ENCODE measurements at places on chromosomes 13 and 19. TPM values are rescaled to one million over a fixed set of nuclear protein-coding genes. Genes with fewer than 3 reads are reported as not detected.

- no peak for DNase-seq
Observed at GRCh38 chr13:111398196-111398595, 77.8 kb downstream of the TEX29 start.

CYP2A6 gene
- total RNA-seq: 2,152 TPM

DNA sequence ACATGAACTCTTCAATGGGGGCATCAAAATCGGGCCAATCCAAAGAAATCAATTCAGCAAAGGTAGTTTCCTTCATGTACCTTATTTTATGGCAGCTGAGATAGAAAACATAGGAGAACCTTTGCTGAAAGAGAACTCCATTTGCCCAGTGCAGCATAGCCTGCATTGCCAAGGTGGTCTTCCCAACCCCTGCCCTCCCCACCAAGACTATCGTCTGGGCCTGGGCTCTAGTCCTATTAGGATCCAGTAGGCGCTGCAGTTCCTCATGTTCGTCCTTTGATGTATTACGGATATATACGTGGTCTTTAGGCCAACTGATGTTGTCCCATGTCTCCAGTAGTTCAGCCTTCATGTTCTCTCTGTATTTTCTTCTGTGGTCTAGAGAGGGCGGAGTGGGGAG, 19.2 kb downstream of the NLRP13 start:
- DNase-seq: no peak

DNA sequence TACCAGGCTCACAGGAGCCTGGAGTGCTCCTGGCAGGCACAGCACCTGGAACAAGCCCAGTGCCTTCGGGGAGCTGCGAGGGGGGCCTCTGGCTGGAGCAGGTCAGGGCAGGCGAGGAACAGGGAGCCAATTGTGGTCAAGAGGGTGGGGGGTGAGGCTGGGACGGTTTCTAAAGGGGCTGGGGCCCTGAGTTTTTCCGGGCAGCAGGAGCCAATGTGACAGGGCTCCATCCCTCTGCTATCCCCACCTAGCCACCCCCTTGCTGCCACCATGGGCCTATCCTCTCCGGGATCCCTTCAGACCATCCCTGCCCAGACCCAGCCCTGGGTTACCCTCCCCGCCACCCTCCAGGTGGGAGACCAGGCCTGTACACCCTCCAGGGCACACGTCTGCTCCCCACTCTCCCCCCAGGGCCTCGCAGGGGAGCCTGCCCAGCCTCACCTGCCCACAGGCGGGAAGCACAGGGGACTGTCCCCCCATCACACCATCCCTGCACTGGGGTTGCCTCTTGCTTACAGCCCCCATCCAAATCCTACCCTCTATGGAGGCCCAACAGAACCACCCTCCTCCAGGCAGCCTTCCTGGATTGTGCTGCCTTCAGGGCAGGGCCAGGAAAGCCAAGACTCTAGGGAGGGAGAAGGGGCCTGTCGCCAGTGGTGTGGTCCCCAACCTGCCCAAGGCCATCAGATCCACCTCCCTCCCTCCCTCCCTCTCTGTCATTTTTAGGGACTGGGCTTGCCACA, 121.0 kb downstream of the URI1 start:
- DNase-seq: no peak

GRCh38 chr13:85093808-85094207, 705.4 kb downstream of the SLITRK6 start:
- DNase-seq: no peak

GRCh38 chr19:42374826-42375376, 15.2 kb downstream of the CNFN start:
- DNase-seq: no peak

LRP3 gene
- 45.7 TPM for total RNA-seq

GRCh38 chr19:16247353-16248182, 49.9 kb downstream of the AP1M1 start:
- peak; percentile 83 for DNase-seq

TMPRSS9 gene
- total RNA-seq: 7.5 TPM

GRCh38 chr13:66461021-66461420, 769.1 kb downstream of the PCDH9 start:
- DNase-seq: no peak

FFAR1 gene
- total RNA-seq: not detected

DNA sequence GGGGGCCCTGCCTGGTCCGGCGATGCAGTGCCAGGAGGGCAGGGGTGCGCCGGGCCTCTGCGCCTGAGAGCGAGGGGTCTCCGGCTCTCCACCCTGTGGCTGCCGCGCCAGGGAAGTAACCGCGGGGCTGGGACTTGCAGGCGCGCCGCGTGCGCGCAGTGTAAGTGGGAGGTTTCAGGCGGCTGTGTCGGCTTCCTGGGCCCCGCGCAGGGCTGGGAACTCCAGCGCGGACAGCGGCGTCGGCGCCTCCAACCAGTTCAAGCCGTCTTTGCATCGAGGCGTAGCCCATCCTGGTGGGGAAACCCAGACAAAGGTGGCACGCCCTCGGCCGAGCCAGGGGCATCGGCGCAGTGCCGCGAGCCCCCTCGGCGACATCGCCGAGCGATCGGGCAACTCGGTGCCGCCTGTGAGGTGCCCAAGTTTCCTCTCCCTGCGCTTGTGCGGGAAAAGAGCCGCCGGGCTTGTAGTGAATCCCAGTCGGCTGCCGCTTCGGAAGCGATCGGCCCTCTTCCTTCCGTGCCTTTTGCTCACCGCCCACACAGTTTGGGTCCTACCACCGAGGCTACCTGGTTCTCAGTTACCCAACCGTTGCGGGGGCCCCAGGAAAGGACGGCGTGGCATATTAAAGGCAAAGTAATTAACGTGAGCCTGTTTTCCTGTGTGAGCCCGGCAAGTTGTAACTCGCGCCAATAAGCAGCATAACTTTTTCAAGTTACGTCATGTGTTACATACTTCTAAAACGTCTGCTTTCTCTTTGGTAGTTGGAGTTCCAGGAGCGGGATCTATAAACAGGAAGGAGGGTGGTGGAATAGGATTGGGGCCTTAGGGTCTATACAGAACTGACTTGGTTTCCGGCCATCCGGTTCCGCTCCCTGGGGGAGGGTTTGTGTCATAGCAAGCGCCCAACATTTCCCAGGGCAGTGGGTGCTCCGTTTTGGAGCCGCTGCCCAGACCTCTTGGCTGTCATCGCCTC, 1.2 kb downstream of the LRCH1 start:
- DNase-seq: peak; percentile 67

DNA sequence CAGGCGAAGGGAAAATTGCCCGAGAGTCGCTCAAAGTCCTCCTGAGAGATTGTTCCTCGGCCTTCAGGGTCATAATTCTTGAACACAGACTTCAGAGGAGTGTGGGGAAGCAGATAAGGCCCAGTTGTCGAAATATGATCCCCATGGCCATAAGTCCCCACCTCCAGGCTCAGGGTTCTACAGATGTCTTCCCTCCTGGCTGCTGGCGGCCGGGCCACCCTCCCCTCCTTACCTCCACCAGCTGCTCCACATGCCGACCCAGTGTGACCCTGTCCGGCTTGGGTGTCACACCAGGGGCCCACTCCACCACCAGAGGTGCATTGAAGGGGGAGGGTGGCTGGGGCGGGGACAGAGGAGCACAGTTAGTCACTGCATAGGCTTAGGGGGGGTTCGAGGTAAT, 10.1 kb downstream of the FAM98C start:
- DNase-seq: no peak

GRCh38 chr13:98697791-98698190, 54.7 kb downstream of the SLC15A1 start:
- no peak for DNase-seq

GRCh38 chr13:20691616-20692015, 11.9 kb upstream of the IL17D start:
- DNase-seq: no peak

GRCh38 chr19:55579766-55580621, 654 bp downstream of the ZNF579 start:
- DNase-seq: no peak

DNA sequence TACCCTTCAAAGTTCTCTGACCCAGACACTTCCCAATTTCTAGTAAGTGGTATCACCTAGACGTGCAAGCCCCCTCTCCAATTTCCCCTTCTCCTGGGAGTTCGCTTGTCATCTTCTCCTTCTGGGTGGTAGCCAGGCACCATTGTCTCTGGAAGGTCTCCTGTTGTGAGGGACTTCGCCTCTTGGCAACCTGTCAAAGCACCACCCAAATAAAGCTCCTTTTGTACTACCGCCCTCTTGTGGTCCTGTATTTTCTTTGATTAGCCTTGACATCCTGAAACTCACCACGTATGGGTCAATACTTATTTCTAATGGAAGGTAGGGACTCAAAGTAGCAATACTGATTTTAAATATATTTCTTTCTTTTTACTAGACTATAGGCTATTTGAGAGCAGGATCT, 8.2 kb downstream of the GPC5 start:
- DNase-seq: no peak

GRCh38 chr19:30757837-30758617, 385.8 kb downstream of the ZNF536 start:
- peak; percentile 58 for DNase-seq

GRCh38 chr13:112218416-112218815, 151.5 kb downstream of the SOX1 start:
- no peak for DNase-seq

RYR1 gene
- 0.68 TPM for total RNA-seq

- no peak for DNase-seq
Observed at GRCh38 chr13:105587786-105588185, 947.7 kb downstream of the EFNB2 start.
